Activated T-helper 1 cell treated with anti-CD3 and anti-CD28 coated beads, Interleukin-12 subunit alpha, Interleukin-12 subunit beta, Interleukin-2, Interleukin-4 antibody, amounts not matched to agents 30 ng/mL and 10 ng/mL and 1 ng/mL, durations not matched to agents 14 hours and 24 hours and 36 hours (primary cell): ENCODE measurements at places on chromosomes 2 and 18. TPM values are rescaled to one million over a fixed set of nuclear protein-coding genes. Genes with fewer than 3 reads are reported as not detected.
A peak's percentile ranks its signal among the peaks of the same experiment; 100 is the strongest.

- no peak for DNase-seq
Observed at GRCh38 chr2:222760301-222760897, 88.9 kb downstream of the MOGAT1 start.

DNA sequence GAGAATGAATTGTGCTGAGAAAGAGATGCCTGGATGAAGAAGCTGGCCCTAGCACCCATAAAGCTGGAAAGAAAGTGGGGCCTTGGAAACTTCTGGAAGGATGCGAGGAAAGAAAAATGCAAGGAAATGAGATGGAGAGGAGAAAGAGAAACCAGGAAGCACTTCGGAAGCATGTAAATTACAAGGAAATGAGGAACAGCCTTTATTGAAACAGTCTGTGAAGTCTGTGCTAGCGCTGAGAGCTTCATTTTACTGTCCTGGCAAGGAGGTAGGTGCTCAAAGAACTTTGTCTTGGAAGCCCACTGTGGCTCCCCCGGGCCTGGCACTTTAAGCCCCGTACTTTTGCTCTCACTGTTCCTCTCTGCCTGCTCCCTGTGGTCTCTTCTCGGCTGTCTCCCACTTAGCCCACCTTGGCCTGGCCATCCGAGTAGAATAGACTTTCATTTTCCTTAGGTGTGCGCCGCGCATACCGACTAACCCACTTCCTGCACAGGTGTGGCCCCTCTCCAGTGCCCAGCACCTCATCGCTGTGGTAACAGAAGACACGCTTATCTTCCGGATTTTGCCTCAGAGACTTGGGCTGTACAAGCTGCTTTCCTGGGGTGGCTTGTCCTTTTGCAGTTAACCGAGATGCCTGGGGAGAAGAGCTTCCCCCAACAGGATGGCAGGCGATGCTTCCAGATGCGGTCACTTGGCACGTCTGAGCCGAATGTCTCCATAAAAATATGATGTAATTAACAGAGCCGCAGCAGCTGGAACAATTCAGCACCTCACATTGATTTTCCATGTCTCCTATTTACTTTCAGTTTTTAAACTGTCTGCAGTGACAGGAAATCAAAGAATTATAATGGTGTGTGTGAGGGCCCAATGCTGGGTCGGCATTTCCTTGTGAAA, 199.6 kb downstream of the HRH4 start:
- DNase-seq: peak; percentile 16

DNA sequence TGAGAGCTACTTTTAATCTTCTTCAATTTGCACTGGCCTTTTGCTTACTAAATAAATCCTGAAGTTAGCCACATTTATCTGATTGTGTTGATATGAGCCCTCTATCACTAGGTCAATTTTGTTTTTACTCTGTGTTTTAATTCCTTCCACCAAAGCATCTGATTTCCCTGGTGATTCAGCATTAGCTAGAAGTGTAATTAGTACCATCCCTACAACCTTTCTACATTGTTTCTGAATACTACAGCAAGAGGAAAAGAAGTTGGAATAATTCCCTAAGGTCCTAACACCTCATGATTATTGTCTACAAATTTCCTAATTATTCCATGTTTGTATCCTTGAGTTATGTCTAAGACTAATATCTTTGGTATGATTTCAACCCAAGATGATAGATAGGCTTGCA, 1093.6 kb downstream of the SUCLG1 start:
- no peak for DNase-seq

DNA sequence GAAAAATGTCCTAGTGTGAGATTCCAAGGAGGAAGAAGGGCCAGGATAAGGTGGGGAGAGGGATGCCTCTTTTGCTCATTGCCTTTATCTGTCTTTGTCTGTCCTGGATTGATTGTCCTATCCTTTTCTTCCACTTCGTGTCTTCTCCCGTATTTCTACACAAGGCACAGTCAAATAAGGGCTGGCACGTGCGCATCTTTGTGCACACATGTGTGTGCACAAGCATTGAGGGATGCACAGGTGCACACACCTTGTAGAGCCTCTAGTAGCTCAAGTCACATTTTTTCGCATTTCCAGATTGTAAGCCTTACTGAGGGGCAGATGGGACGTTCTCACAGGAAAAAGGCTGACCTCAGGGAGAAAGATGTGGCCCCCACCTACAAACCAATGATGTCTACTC, 170.2 kb upstream of the TNP1 start:
- DNase-seq: no peak

DNA sequence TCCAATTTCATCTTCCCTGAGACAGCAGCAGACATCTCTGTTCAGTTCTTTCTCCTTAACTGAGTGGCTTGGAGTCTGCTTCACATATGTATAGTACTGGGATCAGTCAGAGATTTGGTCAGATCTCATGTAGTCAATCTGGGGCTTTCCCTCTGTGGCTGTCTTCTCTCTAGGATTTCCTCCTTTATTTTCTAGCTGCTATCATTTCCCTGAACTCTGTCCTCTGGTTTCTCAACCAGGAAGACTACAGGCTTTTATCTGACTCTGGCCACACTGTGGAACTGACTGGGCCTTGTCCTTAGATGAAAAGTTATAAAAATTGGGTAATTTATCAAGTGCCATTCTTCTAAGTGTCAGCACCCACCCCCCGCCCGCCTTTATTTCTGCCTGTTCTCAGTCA, 121.0 kb downstream of the RAPGEF4 start:
- DNase-seq: no peak

- DNase-seq: no peak
Observed at GRCh38 chr2:195636890-195637289, 20.1 kb upstream of the SLC39A10 start.

GRCh38 chr2:239113171-239113570, 265.3 kb downstream of the TWIST2 start:
- DNase-seq: no peak

DNA sequence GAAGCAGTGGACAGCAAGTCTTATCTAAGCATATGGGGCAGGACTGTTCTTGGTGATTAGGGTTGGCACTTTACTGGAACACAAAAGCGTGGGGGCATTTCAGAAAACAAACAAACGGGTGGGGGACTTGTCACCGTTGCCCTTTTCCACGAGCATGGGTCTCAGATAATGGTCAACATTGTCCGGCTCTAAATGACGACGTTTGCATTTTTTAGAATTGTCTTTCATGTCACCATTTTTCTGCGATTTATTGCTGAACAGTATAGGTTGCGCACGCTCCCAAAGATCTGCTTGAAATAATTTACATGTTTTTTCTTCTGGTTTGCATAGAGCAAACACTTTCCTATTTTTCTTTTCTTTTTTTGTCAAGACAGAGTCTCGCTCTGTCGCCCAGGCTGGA, 46.6 kb upstream of the TBC1D8 start:
- no peak for DNase-seq

DNA sequence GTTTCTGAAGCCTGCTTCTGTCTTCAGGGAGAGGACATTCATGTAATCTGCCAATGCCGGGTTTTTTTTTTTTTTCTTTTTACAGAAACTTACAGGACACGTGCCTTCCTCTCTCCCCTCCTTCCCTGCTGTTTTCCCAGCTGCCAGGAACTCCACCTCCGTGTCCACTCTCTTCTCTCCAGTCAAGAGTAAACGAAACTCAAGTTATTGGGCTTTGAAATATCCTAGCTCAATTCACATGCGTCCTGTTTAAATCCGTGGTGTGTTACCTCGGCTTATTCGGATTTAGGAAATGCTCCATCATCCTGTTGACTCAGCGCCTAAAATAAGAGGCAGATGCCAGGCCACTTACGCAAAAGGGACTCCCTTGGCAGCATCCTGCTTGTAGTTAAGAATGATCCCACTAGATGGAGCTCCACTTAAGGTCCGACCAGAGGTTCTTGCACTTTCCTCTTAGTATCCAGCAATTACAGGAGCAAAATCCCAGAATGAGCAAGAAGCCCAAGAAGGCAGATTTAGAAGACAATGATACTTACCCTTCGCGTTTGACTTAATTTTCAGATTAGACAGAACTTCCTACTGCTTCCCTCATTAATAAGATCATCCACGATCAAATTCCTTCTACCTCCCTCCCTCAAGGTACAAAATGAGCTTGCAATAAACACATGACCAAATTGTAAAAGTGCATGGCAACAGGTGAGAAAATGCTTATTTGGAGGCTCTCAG, 97.2 kb upstream of the ZCCHC2 start:
- peak; percentile 56 for DNase-seq

GRCh38 chr2:185526161-185526560, 212.4 kb upstream of the FSIP2 start:
- DNase-seq: no peak

DNA sequence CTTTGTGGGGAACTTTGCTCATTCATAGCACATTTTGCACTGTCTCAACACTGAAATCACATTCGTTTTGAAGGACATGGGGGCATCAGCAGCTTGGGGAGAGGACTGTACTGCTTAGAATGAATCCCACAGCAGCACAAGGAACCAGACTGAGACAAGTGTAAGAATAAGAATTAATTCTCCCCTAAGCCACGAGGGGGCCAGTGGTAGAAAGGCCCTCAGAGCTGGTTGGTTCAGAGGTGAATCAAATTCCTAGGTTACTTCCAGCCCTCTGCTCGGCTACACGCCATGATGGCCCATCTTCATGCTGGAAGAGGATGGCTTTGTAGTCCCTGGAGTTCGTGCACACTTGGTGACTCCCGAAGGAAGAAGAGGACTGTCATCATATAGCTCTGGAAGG, 12.0 kb upstream of the MC5R start:
- DNase-seq: no peak

DNA sequence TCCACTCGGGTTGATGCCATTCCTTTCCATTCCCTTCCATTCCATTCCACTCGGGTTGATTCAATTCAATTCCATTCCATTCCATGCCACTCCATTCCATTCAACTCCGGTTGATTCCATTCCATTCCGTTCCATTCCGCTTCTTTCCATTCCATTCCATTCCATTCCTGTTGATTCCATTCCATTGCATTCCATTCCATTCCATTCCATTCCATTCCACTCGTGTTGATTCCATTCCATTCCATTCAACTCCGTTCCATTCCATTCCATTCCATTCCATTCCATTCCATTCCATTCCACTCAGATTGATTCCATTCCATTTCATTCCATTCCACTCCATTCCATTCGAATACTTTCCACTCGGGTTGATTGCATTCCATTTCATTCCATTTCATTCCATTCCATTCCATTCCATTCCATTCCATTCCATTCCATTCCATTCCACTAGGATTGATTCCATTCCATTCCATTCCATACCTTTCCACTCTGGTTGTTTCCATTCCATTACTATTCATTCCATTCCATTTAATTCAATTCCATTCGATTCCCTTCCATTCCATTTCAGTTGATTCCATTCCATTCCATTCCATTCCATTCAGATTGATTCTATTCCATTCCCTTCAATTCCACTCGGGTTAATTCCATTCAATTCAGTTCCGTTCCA, 1141.8 kb downstream of the RPIA start:
- no peak for DNase-seq

- no peak for DNase-seq
Observed at GRCh38 chr2:175353275-175353674, 171.8 kb upstream of the ATP5MC3 start.

Gene SCN1A
- total RNA-seq: not detected in 2 replicates

Gene LCT
- total RNA-seq: 0.41 and 0.42 TPM in 2 replicates

Gene KLF7
- total RNA-seq: 13.4 and 16.5 TPM in 2 replicates

Gene AKAIN1
- total RNA-seq: not detected in 2 replicates

Gene PCARE
- total RNA-seq: not detected in 2 replicates
